ENCODE measurements at places on chromosomes 11 and 22.

- DNase-seq = no peak
These were observed 17.0 kb downstream of the DDX17 start for GRCh38 chr22:38489142-38489541.

GRCh38 chr22:42720263-42721044, at the start of gene A4GALT:
A4GALT (minus strand) TSS chr22:42720870; CDS start chr22:42693951, 26,919 bp downstream.
- no peak for DNase-seq

DNA sequence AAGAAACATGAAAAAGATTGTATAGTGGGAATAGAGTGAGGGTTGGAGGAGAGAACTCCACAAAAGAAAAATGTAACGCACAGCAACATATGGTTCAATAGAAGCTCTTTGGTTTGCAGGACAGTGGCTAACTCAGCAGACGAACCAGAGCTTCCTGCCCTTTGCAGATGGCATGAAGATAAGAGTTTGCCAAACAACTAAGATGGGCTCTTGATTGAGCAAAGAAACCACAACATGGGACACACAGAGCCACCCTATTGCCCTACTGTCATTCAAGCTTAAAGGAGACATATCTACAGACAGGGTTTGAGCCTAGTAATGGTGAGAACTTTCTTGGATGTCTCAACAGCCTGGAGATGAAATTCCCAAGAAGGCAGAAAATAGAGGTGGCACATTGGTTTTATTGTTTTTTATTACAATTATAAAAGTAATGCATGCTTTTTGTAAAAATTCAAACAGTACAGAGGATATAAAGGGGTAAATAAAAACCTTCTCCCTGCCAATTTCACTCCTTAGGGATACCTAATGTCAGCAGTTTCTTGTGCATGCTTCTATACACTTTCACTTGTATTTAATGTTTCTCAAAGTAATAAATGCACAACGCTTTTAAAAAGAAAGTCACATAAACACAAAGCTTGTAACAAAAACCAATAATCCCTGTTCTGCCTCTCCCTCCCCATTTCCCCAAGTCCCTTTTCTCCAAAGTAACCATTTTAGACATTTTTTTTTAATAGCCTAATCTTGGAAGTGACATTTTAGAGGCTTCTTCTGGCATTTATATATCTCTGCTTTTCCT, 63.7 kb downstream of the COPB1 start:
- no peak for DNase-seq

DNA sequence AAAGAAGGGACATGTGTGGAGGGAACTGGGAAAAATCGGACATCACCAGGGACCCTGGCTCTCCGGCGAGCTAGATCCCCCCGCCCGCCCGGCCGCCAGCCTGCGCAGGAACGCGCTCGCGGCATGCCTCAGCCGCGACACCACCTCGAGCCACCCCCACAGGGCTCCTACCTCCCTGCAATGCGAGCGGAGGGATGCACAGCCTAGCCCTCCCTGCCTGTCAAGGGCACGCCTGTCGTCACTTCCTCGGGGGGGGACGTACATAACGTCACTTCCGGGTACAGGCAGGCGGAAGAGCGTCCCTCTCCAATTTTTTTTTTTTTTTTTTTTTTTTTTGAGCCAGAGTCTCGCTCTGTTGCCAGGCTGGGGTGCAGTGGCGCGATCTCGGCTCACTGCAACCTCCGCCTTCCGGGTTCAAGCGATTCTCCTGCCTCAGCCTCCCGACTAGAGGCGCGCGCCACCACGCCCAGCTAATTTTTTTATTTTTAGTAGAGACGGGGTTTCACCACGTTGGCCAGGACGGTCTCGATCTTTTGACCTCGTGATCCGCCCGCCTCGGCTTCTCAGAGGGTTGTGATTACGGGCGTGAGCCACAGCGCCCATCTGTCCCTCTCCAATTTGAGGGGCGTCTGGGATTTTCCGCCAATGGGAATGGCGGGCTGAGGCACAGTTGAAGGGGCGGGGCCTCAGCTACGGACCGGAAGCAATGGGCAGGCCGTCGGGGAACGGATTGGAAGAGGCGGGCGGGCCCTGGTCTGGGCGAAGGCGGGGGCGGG, at the start of gene TXN2:
Gene TXN2 (minus strand): TSS at position 248 of the 776 bp plus-strand sequence. CDS start 803 bp downstream, outside the sequence.
- peak; percentile 97 for DNase-seq

DNA sequence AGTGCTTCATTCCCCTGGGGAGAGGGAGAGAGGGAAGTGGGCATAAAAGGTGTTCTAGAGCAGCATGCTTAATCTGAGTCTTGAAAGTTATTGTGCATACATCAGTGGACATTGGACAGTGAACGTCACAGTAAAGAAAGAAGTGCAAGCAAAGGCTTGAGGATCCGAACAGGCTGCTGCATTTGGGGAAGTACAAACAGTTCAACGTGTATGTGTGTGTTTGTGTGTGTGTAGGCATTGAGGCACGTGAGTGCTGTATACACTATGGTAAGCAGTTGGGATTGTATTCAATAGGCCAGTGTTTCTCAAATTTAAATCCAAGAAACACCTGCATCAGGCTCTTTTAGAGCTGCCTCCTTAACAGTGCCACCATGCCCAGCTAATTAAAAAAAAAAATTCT, 10.4 kb upstream of the EIF3M start:
- DNase-seq = no peak

GRCh38 chr11:85827748-85828639, 17.1 kb upstream of the SYTL2 start:
- peak; percentile 66 for DNase-seq

DNA sequence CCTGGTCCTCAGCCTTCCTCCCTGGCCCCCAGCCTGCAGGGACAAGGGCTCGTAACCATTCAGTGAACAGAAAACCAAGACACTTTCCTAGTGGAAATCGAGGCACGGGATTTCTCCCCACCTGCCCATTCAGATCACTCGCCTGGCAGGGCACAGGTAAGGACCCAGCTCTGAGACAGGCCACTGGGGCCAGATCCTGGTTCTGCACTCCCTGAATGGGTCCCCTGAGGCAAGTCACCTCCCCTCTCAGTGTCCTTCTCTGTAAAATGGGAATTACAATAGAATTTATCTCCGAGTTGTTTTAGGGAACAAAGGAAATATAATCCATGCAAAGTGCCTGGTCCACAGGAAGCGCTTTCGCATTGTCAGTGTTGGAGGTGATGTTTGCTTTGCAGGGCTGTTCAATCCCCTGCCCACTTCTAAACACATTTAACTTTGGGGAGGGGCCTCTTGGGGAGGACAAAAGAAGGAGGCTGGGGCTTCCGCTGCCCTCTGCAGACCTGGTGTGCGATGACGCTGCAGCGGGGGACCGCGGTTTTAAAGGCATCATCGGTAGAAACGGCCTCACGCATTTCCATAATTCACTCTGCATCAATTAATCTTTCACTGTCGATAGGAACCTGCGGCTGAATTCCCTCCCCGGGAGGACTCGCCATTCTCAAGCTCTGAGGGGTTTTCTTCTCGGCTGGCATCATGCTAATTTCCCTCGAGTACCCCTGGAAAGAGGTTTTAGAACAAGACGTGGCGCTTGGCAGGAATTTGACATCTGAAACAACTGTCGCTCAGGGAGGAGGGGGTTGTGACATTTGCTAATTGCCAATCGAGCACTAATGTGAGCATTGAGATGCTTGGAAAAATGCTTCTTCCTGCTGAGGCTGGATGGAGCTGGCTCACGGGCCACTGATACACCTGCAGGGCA, 70.4 kb upstream of the FGF3 start:
- no peak for DNase-seq

- no peak for DNase-seq
These were observed 5.9 kb upstream of the CCDC117 start for GRCh38 chr22:28766628-28767027.

- no peak for DNase-seq
These were observed 34.3 kb upstream of the MPPED1 start for GRCh38 chr22:43377548-43377895.

- no peak for DNase-seq
These were observed 68.9 kb upstream of the RTL6 start for GRCh38 chr22:44566911-44567310.

DNA sequence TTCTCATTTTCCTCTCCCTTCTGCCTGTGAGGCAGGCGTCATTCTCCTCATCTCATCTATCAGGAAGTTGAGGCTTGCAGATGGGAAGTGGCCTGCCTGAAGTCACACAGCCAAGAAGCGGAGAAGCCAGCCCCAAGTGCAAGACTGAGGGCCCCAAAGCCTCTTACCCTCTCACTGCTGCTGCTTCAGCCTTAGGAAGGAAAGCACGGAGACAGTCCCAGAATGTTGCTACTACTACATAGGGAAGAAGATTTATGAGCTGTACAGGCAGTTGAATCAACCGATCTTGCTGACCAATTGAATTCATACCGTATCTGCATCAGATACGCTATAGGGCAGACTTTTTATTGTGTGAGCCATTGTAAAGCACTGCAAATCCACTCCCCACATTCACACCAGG, 89.0 kb downstream of the CWC15 start:
- no peak for DNase-seq

DNA sequence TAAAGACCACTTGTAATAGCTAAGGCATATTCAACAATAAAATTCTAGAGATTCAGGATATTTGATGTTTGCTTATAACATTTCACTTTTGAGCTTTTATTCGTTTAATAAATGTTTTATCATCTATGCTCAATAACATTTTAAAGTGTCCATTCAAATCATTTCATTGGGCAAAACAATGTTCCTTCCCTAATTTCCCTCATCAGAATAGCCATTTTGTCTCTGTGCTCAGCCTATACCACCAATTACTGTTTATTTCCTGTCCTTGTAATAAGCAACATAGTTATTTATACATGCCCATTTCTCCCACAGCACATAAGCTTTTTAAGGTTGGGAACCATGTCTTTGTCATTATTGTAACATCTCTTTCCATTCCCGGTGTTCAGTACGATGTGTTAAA, 1.3 kb upstream of the SC5D start:
- DNase-seq = no peak

DNA sequence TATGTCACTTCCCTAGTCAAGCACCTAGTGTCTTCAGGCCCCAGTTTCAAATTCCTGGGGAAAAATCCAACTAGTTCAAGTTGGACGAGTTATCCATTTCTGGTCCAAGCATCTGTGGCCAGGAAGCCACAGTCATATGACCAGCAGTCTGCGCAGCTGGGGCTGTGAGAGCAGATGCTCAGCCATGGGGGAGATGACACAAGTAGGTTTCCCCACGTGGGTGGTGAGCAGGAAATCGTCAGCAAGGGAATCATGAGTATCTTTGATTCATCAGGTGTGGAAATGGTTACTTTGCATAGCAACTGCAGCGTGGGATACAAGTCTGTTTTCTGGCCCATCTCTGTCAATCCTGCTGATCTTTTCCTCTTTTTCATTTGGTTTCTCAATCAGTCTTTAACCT, 185.3 kb downstream of the C11orf91 start:
- DNase-seq = no peak

DNA sequence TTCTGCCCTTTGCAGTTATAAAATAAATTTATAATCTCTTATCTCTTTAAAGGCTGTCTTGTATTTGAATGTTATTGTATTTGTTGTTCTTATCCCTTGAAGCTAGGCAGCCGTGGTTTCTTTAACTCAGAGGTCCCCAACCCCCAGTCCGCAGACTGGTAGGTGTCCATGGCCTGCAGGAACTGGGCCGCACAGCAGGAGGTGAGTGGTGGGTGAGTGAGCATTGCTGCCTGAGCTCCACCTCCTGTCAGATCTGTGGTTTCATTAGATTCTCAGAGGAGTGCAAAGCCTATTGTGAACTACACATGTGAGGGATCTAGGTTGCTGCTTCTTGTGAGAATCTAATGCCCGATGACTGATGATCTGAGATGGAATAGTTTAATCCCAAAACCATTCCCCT, 380.0 kb upstream of the CCDC90B start:
- no peak for DNase-seq

GRCh38 chr22:37384691-37385090, 42.6 kb downstream of the ELFN2 start:
- no peak for DNase-seq

GRCh38 chr11:83483808-83484207, 197.6 kb upstream of the CCDC90B start:
- no peak for DNase-seq

DNA sequence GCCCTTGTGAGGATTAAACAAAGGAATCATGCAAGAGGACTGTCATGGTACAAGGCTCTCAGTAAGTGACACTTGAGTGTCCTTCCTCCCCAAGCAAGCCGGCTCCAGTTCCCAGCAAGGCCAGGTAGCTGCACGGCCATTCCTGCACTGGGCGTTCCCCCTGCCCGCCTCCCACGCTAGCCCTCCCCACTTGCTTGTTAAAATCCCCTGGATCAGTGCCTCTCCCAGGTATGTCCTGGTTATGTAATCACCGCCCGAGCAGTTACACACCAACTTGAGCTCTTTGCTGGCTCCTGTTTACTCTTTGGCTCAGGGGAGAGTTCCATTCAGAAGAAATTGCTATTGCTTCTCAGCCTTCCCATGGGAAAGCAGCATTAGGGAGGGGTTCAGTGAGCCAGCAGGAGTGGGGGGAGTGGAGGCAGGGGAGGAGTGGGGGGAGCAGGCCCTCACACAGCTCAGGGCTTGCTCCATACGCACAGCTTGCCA, 19.4 kb upstream of the MYEOV start:
- no peak for DNase-seq

- no peak for DNase-seq
These were observed 54.0 kb downstream of the SLC36A4 start for GRCh38 chr11:93143800-93144199.

GRCh38 chr11:2738551-2739431, 39.0 kb upstream of the KCNQ1OT1 start:
- DNase-seq = no peak

DNA sequence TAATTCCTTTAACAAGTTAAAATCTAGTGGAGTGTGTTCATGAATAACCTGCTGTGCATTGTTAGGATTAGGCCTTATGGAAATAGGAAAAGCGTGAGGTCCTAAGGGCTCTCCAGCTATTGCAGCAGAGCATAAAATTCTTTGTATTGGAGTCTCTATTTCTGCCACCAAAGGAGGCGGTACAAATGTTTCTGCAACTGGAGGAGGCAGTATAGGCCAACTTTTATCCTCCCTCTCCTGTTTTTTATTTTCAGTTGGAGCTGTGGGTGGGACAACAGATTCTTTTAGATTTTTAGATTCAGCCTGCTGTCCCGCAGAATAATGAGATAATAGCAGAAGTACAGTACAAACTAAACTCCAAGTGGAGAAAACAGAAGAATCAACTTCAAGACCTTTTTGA, 26.2 kb downstream of the OR10A6 start:
- DNase-seq = no peak

GRCh38 chr11:119803726-119804294, 74.8 kb upstream of the NECTIN1 start:
- no peak for DNase-seq

GRCh38 chr22:43156413-43156812, 5.1 kb downstream of the TSPO start:
- DNase-seq = no peak

GRCh38 chr11:76293189-76293631, 86.9 kb upstream of the WNT11 start:
- no peak for DNase-seq

DNA sequence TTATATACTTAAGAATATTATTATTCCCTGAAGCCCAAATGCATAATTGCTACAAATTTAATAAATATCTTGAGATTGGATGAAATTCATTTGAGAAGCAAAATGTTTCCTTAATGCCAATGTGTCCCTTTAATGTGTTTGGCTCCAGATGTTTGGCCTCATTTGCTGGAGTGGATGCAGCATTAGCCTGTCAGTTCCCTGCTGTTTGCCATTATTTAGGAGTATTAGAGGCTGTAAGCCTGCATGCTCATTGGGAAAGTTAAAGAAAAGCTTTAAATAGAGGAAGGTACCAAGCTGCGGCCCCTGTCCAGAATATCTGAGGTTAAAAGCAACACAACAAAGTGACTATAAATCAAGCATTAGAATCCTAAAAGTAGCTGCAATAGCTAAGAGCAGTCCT, 54.8 kb upstream of the PITPNB start:
- DNase-seq = no peak
